LHCN-M2 (cell line): ENCODE measurements at places on chromosomes 16 and 17. TPM values are rescaled to one million over a fixed set of nuclear protein-coding genes. Genes with fewer than 3 reads are reported as not detected.

CBLN1 gene
- total RNA-seq, result not detected in 2 replicates

MYH11 gene
- under 0.01 TPM in 1 of 2 replicates, not detected in the other for total RNA-seq

BAIAP3 gene
- 0.46 and 0.51 TPM in 2 replicates for total RNA-seq

ELOB gene
- total RNA-seq, result 454 and 1,311 TPM in 2 replicates

PPM1E gene
- under 0.01 and 0.11 TPM in 2 replicates for total RNA-seq

WSB1 gene
- total RNA-seq, result 75.1 and 82.6 TPM in 2 replicates

PABPN1L gene
- total RNA-seq, result not detected in 2 replicates

PTX4 gene
- not detected in 2 replicates for total RNA-seq

ATP2A1 gene
- 0.92 and 0.96 TPM in 2 replicates for total RNA-seq

ZDHHC1 gene
- 9.9 and 13.5 TPM in 2 replicates for total RNA-seq

C17orf100 gene
- 0.45 and 0.92 TPM in 2 replicates for total RNA-seq

NEUROD2 gene
- total RNA-seq, result not detected in 2 replicates

HOXB5 gene
- 0.90 and 1.8 TPM in 2 replicates for total RNA-seq

HLF gene
- 0.26 and 0.29 TPM in 2 replicates for total RNA-seq

ADCY7 gene
- total RNA-seq, result 38.5 and 40.7 TPM in 2 replicates

CCL4L2 gene
- total RNA-seq, result not detected in 2 replicates

SPATA32 gene
- 0.11 TPM in 1 of 2 replicates, not detected in the other for total RNA-seq

PYDC1 gene
- not detected in 2 replicates for total RNA-seq

TAC4 gene
- total RNA-seq, result not detected in 2 replicates

CX3CL1 gene
- not detected in 2 replicates for total RNA-seq

KRT14 gene
- total RNA-seq, result not detected in 2 replicates

FBXO39 gene
- total RNA-seq, result not detected in 2 replicates

HBA1 gene
- total RNA-seq, result not detected in 2 replicates

BCAS3 gene
- 6.9 and 10.8 TPM in 2 replicates for total RNA-seq
